ENCODE measurements at places on chromosomes 1 and 21. TPM values are rescaled to one million over a fixed set of nuclear protein-coding genes. Genes with fewer than 3 reads are reported as not detected.

GRCh38 chr1:53964109-53964508 lies 18.0 kb downstream of the LRRC42 start:
- no peak for DNase-seq

DNA sequence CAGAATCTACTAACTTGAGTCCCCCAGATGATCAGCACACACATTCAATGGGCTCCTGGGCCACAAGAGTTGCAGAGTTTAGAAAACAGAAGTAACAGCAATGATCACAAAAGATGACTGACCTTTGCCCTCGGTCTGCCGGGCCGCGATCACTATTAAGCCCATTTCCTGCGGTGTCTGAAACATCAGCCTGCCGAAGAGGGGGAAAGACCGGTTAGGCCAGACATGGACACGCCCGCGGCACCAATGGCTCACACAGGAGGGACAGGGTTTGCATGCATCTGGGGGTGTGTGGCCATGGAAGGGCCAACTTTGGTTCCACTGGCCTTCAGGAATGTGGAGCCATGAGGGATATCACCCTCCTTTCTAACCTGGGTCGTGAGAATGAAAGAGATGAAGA lies 68.2 kb downstream of the SIM2 start:
- no peak for DNase-seq

GRCh38 chr1:10642403-10643080 lies 153.9 kb downstream of the CASZ1 start:
- no peak for DNase-seq

DNA sequence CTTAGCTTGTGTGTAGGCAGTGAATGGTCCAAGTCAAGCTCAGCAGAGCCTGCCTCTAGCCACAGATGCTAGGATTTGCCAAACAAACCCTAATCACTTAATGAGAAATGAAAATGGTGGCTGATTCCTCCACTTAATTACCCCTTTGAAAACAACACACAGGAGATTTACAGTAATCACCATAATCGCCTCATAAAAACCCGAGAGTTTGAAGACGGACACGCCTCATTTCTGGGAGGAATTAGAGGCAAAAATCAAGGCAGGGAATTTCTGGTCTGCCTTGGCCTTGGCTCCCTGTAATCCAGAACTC lies 16.3 kb upstream of the FOXE3 start:
- DNase-seq = no peak

- DNase-seq = no peak
Measured at GRCh38 chr1:27292106-27292505, 29.9 kb upstream of the TMEM222 start.

DNA sequence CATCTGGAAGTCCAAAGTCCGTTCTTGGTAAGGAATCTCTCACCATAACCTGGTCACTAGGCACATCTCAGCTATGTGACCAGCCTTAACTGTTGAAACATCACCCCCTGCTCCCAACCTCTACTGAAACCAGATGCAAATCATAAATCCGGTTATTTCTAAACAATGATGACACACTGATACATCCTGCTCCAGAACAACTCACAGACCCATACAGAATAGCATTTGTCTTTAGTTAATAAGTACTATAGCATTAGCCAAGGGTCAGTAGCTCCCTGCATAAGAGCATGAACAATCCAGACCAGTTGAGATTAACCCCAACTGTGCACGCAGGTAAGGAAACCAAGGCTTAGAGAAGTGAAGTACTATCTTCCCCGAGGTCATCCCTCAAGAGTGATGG lies 38.0 kb upstream of the KCTD3 start:
- no peak for DNase-seq

- no peak for DNase-seq
Measured at GRCh38 chr1:232019026-232019340, 392.4 kb downstream of the DISC1 start.

DNA sequence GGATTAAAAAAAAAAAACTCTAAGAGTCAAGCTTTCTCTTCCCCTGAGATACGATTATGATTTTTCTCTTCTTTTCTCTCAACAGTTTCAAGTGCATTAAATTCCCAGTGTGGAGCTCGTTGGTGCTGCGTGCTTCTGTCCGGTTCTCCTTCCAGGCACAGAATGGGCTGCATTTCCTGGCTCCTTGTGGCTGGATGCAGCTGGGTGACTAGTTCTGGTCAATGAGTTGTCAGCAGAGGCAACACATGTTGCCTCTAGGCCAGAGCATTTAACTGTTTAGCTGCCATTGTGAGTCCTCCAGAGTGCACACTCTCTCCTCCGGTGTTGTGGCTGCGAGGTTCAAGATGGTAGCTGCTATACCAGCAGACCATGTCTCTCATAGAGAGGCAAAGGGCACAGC lies 312.9 kb downstream of the RRAGC start:
- DNase-seq = peak; percentile 60

- DNase-seq = no peak
Measured at GRCh38 chr1:9213956-9214355, 20.6 kb upstream of the H6PD start.

DNA sequence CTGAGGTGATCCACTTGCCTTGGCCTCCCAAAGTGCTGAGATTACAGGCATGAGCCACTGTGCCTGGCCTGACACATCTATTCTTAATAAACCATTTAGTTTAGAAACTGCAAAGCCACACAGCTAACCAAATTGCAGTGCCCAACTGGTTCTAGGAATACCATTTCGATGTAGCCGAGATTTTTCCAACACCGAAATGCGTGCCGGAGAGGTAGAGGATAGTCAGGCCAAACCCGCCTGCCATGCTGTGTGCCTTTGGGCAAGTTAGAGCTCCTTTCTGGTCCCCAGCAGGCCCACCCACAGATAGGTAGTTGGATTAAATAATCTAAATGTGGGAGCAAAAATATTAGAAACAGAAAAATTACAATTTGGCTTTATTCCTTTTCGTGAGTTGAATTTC lies 254.4 kb downstream of the FOXD2 start:
- no peak for DNase-seq

PLEKHG5 gene
- polyA plus RNA-seq = 20.0 TPM

PDC gene
- polyA plus RNA-seq = 0.38 TPM

RPTN gene
- polyA plus RNA-seq = not detected

MRPL24 gene
- polyA plus RNA-seq = 55.1 TPM

NBPF20 gene
- 1.5 TPM for polyA plus RNA-seq
